ENCODE measurements at places on chromosomes 2 and 18.
A peak's percentile ranks its signal among the peaks of the same experiment; 100 is the strongest.

GRCh38 chr18:46212398-46212797 is 108.2 kb downstream of the HAUS1 start:
- no peak for DNase-seq

GRCh38 chr2:85728883-85729824 is 24.6 kb upstream of the ATOH8 start:
- DNase-seq: peak; percentile 45

GRCh38 chr2:231191896-231192872 is 6.2 kb upstream of the ARMC9 start:
- no peak for DNase-seq

- no peak for DNase-seq
Observed at GRCh38 chr2:236538242-236538641, 31.4 kb upstream of the ACKR3 start.

- DNase-seq: no peak
Observed at GRCh38 chr2:102018823-102019445, 27.2 kb downstream of the IL1R2 start.

GRCh38 chr2:101976891-101977290 is 14.9 kb upstream of the IL1R2 start:
- DNase-seq: no peak

DNA sequence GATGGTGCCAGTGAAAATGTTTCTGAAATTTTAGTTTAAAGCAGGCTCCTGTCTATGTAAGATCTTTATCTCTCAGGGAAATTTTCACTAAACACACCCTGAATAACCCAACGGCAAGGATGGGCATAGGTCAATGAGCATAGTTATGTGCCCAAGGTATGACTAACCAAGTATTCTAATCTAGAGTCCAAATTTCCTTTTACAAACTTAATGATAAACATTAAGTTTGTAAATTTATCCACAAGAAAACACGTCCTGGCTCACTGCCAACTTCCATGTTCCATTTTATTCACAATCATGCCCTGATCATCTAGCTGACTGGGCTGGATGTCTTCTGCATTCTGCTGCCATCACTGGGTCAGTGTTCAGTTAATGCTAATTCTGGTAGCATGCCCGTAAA is 151.2 kb downstream of the SRBD1 start:
- no peak for DNase-seq

GRCh38 chr18:5145168-5145825 is 51.8 kb downstream of the AKAIN1 start:
- DNase-seq: no peak

DNA sequence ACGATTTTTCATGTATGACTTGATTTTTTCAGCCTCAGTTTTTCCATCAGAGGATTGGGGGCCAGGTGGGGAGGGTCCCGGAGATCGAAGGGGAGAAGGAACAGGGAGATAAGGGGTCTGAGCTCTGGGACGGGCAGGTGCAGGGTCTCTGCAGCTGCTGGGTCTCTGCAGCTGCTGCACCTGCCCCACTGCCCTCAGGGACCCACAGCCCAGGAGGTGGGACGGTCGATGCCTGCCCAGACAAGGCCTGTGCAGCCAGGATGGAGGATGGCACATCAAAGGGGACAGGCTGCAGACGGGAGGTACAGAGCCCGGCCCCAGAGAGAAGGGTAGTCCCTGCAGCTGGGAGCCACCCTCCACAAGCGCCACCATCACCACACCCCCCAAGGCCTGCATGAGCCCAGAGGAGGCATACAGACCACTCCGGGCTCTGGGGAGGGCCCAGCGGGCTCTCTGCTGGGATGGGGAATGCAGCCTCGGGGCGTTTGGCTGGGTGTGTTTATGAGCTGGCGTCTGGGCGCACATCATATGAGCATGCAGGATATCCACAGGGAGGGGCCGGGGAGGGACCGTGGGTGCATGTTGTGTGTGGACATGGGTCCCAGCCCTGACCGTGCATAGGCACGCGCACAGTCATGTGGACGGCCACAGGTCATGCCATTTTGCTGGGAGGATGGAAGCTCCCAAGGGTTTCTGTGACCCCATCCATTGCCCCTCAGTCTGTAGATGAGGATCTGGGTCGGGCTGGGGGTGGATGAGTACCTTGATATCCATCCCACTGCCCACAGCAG is 34.9 kb upstream of the GPC1 start:
- no peak for DNase-seq

GRCh38 chr2:150480241-150480640 is 7.2 kb downstream of the RND3 start:
- no peak for DNase-seq

DNA sequence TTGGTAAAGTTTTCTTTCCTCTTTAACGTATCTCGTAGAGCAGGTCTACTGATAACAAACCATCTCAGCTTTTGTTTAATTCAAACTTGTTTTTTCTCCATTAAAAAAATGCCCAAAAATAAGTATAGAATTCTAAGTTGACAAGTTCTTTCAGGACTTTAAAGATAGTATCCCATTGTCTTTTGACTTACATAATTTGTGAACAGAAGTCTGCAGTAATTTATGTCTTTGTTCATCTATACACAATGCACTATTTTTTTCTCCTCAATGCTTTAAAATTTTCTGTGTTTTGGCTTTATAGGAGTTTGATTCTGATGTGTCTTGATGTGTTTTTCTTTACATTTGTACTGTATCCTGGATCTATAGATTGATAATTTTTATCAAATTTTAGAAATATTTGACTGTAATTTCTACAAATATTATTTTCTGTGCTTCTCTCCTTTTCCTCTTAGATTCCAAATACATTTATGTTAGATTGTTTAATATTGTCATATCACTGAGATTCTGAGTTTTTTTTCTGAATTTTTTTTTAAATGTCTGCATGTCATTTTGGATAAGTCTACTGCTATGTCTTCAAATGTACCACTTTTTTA is 143.3 kb downstream of the FTCDNL1 start:
- no peak for DNase-seq

DNA sequence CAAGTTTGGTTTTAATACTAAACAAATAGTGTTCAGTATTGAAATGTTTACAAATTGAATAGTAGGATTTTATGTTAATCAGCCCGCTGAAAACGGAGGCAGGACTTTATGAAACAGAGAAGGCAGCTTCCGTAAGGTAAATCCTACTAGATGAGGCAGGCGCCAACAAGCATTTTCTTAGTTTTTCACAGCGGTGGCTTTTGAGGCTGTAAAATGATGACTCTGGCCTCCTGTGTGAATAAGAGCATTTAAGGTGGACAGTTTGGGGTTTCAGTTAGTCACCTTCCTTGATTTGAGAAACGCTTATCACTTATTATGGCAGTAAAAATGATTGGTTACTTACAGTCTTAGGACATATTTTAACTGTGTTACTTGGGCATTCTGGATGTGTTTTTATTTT is 212.9 kb downstream of the PTGR3 start:
- no peak for DNase-seq

Measured in NCI-H774 (cell line).